ENCODE measurements at places on chromosomes 4 and X.

DNA sequence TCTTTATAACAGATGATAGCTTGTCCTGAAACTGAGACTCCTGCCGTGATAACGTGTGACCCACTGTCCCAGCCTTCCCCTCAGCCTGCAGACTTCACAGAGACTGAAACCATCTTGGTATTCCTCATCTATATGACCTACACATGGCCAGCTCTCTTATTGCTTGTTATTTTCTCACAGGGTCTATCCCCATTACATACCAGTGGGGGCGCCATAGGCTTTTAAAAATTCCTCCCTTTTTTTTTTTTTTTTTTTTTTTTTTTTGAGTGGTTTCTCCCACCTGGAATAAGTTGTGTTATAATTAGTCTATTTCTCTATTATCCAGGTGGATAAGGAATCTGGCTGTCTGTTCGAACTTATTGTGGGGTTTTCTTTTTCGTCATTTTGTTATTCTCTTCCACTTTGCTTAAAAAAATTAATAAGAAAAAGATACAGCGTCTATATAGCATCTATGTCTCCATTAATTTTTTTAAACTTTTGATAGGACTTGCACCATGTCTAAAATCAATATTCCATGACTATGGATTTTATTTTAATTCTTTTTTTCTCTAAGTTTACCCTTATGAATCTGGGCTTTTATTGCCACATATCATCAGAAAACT, 47.2 kb downstream of the GYG2 start:
- DNase-seq: no peak

DNA sequence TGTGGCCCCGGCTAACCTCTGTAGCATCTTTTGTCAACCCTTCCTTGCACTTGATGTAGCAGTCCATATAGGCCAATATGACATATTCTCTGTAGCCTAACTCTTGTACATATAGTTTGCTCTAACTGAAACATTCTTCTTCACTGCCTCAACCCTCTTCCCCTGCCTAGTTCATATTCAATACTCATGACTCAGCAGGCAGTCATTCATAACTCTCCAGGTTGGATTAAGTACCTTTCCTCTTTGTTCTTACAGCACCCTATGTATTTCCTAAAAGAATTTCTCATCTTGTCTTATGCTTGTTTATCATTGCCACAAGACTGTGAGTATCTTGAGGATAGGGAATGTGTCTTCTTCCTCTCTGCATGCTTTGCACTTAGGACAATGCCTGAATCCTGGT, 76.9 kb downstream of the TMLHE start:
- DNase-seq: no peak

- DNase-seq: no peak
These were observed 877.5 kb upstream of the TENM3 start for GRCh38 chr4:181365671-181366070.

DNA sequence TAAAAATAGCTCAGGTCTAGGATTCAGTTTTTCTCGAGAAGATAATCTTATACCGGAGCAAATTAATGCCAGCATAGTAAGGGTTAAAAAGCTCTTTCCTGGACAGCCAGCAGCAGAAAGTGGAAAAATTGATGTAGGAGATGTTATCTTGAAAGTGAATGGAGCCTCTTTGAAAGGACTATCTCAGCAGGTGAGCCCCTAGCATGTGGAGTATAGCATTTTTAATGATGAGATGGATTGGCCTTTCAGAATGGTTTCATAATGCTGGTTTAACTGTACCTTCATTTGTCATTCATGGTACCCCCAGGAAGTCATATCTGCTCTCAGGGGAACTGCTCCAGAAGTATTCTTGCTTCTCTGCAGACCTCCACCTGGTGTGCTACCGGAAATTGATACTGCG, 79.4 kb downstream of the SLC10A6 start:
- no peak for DNase-seq

GRCh38 chr4:54238389-54238788, 9.3 kb downstream of the PDGFRA start:
- no peak for DNase-seq

DNA sequence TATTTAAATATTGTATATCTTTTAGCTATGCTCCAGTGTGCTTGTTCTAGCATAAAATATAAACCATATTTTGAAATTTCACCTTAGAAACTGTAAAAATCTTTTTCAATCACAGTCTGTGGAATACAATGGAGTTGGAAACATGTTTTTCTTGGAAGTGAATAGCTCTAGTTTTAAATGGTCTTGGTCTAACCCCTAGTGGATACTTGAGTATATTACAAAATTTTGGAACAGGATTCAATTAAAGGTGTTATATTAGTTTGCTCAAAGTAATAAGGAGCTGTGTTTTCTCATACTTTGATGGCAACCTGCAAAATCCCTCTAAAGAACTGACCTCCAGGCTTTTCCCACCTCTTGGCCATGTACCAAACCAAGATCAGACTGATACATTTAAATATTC, 48.2 kb downstream of the STK26 start:
- no peak for DNase-seq

- no peak for DNase-seq
These were observed 17.2 kb downstream of the SPIN3 start for GRCh38 chrX:56978172-56978571.

- DNase-seq: no peak
These were observed 35.0 kb upstream of the CLCN4 start for GRCh38 chrX:10121787-10122186.

- DNase-seq: no peak
These were observed 103.6 kb downstream of the UCHL1 start for GRCh38 chr4:41360214-41360920.

GRCh38 chr4:8322794-8323704, 53.5 kb downstream of the HTRA3 start:
- DNase-seq: no peak

- DNase-seq: no peak
These were observed 3.5 kb upstream of the SLIT2 start for GRCh38 chr4:20248155-20248558.

DNA sequence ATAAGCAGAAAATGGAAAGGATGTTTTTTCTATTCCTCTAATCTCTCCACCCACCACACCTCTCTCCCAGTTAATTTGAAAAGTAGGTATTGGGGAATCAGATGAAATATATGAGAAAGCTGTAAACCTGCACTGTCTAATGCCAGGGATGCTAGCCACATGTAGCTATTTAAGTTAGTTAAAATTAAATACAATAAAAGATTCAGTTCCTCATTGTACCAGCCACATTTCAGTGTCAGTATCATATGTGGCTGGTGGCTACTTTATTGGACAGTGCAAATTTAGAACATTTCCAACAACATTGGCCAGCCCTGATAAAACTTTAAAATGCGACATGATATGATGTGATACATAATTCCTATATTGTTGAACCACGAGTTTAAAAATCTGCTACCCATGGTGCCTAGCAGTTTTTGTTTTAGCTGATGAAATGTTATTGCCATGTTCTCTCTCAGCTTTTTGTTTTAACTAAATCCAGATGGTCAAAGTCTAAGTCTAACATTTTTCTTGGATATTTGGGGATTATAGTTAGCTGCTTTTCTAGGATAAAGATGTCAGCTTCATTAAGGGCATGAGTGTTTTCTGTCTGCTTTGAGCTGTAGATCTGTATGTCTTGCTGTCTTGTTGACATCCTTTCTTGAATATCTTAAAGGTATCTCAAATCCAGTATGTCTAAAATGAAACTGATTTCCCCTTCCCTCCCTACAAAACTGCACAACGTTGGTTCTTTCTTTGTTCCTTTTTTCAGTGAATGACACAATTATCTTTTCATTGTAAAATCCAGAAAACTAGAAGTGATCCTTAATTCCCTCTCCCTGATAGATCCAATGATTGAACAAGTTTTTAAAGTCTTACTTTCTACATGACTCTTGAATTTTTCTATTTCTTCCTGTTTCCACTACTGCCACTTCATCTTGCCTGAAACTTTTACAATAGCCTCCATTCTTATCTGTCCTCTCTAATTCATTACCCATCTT, 6.2 kb downstream of the ARFIP1 start:
- DNase-seq: peak; percentile 9

GRCh38 chr4:183905593-183906488, 734 bp downstream of the STOX2 start:
- DNase-seq: no peak

- no peak for DNase-seq
These were observed 61.9 kb downstream of the HOPX start for GRCh38 chr4:56619160-56619559.

GRCh38 chr4:84470204-84470785, 28.8 kb downstream of the NKX6-1 start:
- no peak for DNase-seq

- no peak for DNase-seq
These were observed 85.4 kb upstream of the WWC2 start for GRCh38 chr4:183013730-183014002.

GRCh38 chrX:101117701-101118100, 19.7 kb downstream of the CENPI start:
- DNase-seq: no peak

- DNase-seq: peak; percentile 79
These were observed 29.6 kb upstream of the SPON2 start for GRCh38 chr4:1201851-1202525.

DNA sequence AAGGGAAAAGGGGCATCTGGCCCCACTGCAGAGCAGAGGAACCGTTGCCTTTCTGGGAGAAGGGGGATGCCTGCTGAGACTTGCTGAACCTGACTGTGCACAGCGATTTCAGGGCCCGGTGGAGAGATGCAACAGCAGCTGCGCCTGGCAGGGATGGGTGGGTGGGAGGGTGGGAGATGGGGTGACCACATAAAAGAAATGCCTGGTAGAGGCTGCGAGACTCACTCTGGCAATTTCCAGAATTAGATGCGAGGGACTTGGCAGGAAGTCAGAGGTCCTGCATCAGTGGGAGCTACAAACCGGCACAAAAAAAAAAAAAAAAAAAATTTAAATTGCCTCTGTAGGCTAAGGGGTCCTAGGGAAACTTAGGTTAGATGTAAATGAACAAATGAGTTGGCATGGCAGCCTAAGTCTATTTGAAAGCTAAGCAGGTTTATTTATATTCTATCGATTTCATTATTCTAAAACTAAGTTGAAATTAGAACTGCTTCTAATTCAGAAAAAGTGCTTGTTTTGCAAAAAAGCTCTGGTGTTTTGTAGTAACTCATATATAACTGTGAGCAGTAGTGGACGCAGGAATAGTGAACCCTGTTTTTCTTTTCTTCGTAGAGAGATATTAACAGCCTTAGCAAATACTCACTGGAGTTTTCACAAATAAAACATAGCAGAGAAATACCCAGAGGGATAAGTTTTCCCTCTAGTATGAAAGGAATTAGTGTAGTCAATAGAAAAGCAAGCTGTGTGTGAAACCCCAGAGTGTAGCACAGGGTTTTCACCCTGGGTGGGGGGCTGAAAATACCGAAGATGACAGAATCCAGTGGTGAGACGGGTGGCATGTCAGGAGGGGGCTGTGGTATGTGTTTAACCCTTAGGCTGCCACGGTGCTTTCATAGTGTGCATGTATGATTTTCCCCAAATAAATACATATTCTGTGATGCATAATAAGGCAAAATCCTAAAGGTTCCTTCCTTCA, 130.1 kb downstream of the EGF start:
- no peak for DNase-seq

DNA sequence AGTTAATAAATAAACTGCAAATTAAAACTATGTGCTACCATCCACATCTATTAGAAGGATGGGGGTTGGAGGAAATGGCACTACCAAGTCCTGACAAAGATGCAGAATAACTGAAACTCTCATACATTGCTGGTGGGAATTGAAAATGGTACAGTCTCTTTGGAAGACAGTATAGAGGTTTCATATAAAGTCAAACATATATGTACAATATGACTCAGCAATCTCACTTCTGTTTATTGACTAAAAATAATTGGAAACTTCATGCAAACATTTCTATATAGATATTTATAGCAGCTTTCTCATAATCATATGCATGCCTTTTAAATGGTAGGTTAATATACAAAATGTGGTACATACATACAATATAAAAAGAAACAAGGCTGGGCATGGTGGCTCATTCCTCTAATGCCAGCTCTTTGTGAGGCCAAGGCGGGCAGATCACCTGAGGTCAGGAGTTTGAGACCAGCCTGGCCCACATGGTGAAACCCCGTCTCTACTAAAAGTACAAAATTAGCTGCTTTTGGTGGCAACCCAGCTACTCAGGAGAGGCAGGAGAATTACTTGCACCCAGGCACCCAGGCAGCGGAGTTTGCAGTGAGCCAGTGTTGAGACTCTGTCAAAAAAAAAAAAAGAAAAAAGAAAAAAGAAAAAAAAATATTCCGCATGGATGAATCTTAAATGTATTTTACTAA, 225.0 kb upstream of the CXXC4 start:
- no peak for DNase-seq

DNA sequence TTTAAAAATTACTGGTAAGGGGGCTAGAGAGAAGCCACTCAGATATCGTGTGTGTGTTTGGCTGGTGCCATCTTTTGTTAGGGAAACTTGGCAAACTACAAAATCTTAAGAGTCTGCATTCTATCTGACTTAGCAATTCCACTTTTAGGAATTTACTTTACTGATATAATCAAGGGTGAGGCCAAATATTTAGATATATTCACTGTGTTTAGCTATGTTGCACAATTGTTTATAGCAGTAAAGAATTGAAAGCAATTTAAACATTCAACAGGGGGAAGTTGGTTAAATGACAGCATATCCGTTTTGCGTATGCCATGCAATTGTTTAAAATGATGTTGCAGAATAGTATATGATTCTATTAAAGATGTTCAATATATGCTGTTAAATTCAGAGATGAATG, 6.4 kb upstream of the HERC3 start:
- no peak for DNase-seq

DNA sequence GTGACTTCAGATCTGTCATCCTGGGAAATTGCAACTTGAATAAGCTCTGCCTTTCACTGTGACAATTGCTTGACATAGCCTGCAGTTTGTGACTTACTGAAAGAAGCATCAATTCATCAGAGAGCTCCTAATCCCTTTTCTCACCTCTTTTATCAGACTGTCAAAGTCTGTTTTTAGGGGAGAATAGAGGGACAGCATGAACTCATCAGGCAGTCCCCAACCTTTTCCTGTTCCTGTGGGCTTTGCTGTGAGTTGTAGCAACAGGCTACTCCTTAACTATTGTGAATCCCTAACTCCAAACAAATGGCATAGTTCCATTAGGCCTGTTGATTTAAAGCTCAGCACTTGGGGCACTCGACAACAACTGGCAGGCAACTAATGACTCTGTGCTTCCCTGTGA, 64.9 kb downstream of the DOCK11 start:
- no peak for DNase-seq

GRCh38 chrX:27917713-27918500, 63.3 kb downstream of the DCAF8L1 start:
- DNase-seq: no peak

- DNase-seq: no peak
These were observed 36.9 kb downstream of the NLGN3 start for GRCh38 chrX:71181558-71181909.

DNA sequence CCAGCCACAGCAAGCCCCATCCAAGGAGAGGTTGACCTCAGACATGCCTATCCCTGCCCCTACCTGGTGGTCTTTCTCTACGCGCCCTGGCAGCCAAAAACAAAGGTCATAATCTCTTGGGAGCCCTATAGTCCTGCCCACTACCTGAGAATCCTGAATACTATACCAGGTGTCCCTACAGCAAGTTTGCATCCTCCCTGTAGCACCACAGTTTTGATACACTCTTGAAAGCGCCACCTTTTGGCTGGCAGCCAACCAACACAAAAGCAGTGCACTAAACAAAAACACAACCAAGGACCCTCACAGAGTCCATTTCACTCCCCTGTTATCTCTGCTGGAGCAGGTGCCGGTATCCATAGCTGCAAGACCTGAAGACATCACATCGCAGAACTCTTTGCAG, 523.8 kb upstream of the CPEB2 start:
- no peak for DNase-seq

GRCh38 chrX:129980540-129981199, 1.8 kb upstream of the BCORL1 start:
- peak; percentile 5 for DNase-seq

- DNase-seq: no peak
These were observed 13.8 kb upstream of the PAGE5 start for GRCh38 chrX:55206162-55206941.

Measured in CD4-positive, alpha-beta T cell (primary cell).